ELR (cell line): ENCODE measurements at places on chromosomes 7 and 10.

DNA sequence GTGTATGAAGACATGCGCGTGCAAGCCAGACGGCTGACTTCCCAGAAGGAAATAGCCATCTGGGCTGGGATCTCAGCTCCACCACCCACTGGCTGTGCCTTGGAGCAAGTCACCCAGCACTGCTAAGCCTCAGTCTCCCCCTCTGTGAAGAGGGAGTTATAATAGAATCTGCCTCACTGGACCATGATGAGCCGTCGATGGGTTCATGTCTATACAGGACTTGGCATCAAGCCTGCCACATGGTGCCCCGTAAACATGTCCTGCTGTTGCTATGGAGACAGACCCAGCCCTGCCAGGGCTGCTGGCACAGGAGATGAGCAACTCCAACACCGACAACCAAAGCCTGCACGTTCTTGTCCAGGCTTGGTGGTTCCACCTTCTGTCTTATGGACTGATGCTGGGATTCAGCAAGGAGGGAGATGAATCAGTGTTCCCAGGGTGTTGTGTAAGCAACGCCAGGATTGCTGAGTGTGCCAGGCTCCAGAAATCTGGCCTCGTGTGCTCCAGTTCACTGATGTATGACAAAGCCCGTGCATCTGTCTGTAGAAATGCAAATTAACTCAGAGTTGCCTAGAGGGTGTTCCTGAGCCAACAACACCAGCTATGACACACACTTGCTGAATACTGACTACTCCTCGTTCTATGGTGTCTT, 5.6 kb downstream of the GPR15LG start:
- peak; percentile 57 for DNase-seq

GRCh38 chr10:100319707-100320402, 10.2 kb downstream of the PKD2L1 start:
- no peak for DNase-seq

DNA sequence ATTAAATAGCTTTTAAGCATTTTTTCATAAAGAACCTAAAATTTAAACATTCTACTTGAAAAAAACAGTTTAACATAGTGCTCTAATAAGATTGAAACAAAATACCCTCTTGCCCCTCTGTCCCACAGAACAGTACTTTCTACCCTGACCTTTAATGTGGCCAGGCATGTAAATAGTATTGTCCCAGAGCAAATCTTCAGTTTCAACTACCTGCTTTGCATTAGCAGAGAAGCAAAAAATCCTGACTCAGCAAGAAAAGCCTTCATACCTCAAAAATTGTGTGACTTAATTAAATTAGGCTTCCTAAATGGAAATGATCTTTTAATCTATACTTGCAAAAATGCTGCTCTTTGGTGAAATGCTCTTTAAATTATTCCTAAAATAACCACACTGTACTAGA, 237.4 kb upstream of the AOAH start:
- no peak for DNase-seq

DNA sequence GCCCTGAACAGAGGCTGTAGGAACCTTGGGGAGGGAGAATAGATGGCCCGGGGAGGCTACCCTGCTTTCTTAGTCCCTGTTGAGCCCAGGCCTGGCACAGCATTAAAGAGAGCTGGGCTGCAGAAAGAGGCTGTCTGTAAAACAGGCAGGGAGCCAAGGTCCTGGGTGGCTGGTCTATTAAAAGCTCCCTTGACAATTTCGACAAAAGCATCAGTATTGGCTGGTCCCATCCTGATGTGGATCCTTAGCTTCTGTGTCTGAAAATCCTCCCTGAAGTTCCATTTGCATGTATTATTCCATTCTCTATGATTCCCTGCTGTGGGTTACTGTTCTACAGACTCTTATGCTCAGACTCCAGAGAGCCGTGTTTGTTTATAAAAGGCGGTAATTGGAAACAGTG, 158.5 kb downstream of the GALNT17 start:
- no peak for DNase-seq

DNA sequence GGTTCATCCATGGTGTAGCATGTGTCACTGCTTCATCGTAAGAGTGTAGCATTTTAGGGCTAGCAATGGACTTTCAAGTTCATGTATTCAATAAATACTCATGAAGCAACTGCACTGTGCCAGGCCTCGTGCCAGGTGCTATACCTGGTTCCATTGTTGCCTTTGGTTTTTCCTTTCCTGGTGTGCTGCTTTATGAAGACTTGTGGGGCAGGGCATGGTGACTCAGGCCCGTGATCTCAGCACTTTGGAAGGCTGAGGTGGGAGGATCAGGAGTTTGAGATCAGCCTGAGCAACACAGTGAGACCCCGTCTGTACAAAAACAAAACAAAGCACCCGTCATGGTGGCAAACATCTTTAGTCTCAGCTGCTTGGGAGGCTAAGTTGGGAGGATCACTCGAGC, 2.2 kb upstream of the CPA4 start:
- DNase-seq, result peak; percentile 81

- no peak for DNase-seq
Measured at GRCh38 chr10:60735244-60735643, 43.0 kb upstream of the CDK1 start.

DNA sequence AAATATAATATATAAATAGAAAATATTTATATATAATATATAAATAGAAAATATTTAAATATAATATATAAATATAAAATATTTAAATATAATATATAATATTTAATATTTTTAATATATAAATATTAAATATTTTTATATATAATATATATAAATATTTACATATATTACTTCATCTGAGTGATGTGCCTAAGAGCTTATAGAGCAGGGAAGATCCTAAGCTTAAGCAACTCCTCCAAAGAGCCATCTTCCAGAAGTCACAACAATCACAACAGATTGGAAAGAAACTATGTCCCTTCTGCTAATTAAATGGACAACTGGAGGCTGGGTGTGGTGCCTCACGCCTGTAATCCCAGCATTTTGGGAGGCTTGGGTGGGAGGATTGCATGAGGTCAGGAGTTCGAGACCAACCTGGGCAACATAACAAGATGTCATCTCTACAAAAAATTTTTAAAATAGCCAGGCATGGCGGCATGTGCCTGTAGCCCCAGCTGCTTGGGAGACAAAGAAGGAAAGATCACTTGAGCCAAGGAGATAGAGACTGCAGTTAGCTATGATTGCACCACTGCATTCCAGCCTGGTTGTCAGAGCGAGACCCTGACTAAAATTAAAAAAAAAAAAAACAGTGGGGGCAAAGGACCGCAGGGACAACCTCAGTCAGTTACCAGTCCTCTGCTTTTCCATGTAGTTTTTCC, 198.7 kb downstream of the SKIDA1 start:
- DNase-seq, result no peak

GRCh38 chr10:11724938-11725776, 17.0 kb upstream of the ECHDC3 start:
- peak; percentile 84 for DNase-seq

- DNase-seq, result peak; percentile 69
Measured at GRCh38 chr7:147570390-147570789, 1020.2 kb upstream of the C7orf33 start.
